ENCODE measurements at places on chromosomes 6 and 20.

DNA sequence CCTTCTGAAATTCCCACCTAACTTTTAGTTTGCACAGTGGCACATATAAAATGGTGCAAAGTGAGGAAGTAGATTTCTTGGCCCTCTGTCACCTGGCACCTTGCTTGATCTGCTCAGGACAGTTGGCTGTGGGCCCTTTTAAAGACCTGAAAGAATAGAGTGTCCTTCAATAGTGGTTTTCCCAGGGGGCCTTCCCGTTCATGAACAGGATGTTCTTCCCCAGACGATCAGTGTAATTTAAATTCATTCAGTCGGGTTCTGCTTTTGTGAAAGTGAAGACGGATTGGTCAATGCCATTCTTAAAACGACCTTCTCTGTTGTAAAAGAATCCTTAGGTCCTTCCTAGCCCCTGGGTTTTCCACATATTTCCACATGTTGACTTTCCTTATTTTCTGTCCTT lies 178.5 kb downstream of the SASH1 start:
- no peak for DNase-seq

DNA sequence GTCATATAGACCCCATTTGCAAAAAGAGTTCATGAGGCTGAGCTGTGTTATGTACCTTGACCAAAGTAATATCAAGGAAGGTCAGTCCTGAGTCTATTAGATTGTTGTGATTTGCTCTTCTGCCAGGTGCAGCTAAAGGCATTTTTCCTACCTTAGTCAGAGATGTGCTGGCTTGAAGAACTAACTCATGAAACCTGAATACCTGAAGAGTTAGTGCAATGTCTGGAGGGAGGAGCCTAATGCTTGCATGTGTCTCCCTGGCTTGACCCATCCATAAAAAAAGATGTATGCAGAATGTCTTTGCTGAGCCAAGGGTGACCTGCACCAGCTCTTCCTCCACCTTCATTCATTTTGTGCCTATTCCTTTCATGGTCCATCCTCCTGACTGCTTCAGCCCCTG lies 742.0 kb downstream of the KIF16B start:
- DNase-seq = no peak

DNA sequence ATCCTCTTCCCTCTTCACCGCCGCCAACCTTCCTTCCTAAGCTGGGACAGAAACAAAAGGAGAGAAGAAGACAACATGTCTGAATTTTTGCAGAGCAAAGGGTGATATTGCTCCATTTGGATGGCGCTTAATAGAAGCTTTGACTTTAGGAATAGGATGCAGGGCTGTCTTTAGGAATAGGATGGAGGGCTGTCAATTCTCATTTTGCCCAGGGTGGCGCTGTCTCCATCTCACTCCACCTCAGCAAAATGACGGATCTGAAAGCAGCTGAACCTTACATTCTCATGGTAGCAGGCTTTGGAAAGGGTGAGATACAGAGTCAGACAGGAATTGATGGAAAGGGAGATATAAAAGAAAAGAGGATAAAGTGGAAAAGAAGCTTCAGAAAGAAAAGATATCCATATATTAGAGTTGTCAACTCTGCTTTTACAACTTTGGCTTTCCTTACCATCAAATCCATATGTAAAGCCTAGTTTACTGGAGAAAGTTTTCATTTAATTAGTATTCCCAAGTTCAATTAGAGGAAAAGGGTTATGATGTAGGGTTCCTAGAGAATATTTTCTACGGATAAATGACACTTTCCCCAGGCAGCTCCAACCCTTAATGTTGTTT lies 2.4 kb downstream of the MTCL3 start:
- peak; percentile 60 for DNase-seq

- DNase-seq = no peak
Observed at GRCh38 chr20:49575551-49576060, 7.7 kb upstream of the PTGIS start.

DNA sequence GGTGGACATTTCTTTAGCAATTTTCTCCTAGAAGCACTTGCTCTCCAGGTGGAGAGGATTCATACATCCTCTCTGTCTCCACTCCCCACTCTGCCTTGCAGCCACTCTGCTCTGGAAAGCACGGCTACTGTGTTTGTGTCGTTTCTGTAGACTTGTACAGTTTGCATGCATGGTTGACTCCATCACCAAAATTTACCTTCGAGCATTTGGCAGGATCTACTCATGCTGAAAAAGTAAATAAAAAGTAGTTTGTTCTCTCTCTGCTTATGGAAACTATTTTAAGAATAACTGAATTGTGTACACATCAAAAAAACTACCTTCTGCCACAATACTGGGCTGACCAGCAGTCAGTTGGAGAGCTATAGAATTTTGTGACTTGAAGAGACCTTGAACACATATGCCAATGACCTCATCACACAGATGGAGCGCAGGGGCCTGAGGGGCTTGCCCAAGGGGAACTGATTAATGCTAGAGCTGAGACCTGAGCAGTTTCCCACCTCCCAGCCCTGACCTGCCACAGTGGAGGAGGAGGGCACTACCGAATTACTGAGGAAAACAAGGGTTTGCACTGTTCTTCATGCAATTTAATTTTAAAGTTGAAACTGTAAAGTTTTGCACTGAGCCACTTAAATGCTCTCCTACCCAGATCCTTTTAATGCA lies 33.7 kb upstream of the FOXQ1 start:
- DNase-seq = no peak

- DNase-seq = no peak
Observed at GRCh38 chr20:59625214-59625922, 21.0 kb downstream of the PHACTR3 start.

- no peak for DNase-seq
Observed at GRCh38 chr6:45430590-45431202, 53.0 kb upstream of the SUPT3H start.

- DNase-seq = no peak
Observed at GRCh38 chr20:54692168-54692887, 216.9 kb downstream of the DOK5 start.

GRCh38 chr6:17015551-17016381 lies 86.1 kb upstream of the STMND1 start:
- peak; percentile 27 for DNase-seq

- peak; percentile 75 for DNase-seq
Observed at GRCh38 chr6:149032599-149033405, 284.7 kb upstream of the TAB2 start.

DNA sequence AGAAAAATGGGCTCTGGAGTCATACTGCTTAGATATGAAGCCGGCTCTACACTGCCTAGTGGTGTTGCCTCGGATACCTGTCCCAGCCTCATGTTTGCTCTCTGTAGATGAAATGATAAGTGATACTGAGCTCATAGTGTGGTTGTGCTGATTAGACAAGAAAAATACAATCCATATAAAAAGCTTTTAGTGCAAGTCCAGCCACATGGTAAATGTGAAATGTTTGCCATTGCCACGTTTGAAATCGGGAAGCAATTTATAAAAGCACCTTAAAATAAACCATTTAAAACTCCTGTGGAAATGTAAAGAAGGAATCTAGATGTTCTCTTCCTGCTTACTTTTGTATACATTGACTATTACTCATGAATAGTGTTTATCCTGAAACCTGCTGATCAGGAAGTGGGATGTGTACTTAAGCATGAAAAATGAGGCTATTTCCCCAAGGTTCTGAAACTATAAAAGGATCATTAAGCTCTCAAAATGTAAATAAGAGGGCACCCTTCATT lies 13.1 kb upstream of the PBOV1 start:
- no peak for DNase-seq

All from activated naive CD4-positive, alpha-beta T cell treated with Interleukin-2 at 50 U/mL for 16 hours (primary cell).